RCC 7860 (cell line): ENCODE measurements at places on chromosomes 7 and 10.

DNA sequence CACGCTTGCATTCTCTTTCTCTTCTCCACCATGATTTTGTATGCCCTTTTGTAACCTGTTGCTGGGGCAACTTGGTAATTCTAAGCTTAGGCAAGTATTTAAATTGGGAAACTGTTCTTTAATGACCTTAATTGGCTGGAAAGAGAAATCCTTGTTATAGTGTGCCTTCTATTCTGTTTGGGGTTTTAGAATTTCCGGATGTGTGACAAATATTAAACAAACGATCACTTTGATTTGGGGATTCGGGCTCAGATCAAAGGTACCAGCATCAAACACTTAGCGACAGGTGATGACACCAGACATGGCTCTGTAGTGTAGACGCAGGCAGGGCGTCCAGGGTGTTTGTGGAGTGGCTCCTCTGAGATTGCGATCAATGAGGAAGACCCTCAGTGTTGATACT, 55.0 kb downstream of the RAB11FIP2 start:
- DNase-seq, result no peak

DNA sequence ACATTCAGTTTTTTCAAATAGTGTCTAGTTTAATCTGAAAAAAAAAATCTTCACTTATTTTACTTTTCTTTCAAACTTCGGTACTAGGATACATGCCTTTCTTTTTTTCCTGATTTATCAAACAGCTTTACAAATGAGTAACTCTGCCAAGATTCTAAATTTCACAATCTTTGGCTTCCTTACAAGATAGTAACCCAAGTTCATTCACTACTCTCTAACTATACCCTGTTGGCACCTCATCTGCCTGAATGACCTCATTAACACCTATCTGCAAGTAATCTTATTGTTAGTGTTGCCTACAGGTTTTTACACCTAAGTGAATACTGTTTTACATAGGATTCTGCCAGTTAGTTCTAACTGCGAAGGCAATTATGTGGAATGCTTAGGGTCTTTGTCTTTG, 159.8 kb downstream of the FOXP2 start:
- no peak for DNase-seq

GRCh38 chr10:35379226-35380137, 43.2 kb downstream of the CCNY start:
- no peak for DNase-seq

GRCh38 chr7:100893910-100894721, 1.6 kb downstream of the ACHE start:
- no peak for DNase-seq

GRCh38 chr7:133025056-133025455, 56.8 kb downstream of the CHCHD3 start:
- DNase-seq, result no peak
